ENCODE measurements at places on chromosomes 7 and 10. TPM values are rescaled to one million over a fixed set of nuclear protein-coding genes. Genes with fewer than 3 reads are reported as not detected.

DNA sequence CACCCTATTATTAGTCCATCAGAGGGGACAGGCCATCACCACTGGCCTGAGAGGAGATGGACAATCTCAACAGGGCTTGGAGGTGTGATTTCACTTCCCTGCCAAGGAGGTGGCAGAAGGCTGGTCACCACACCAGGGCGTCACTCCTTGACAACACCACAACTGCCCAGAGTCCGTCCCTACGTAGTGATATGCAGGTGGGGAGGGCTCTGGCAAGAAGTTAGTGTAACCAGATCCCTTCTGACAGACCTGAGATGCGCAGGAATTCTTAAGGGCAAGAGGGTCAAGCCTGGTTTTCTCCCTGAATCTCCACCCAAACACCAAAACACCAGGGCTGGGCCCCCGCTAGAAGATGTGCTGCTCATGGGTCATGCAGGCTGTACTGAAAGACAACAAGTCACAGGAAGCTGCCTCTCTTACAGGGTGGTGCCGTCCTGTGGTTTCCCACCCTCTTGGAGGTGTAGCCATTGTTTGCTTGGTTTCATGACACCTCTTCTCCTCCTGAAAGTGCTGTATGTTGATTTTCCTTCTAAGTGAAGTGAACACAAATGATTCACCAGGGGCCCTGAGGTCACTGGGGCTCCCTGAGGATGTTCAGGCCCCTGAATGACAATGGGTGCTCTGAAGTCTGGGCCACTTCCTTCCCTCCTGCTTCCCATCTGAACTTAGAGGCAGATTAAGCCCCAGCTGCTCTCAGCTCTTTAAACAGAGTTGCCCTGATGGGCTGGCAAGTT is 27.1 kb downstream of the ATXN7L1 start:
- H3K4me3 ChIP-seq = no peak overlapping the region
- no peaks in the 10 kb centered on the region for H3K27me3 ChIP-seq

- no peaks in the 10 kb centered on the region for H3K36me3 ChIP-seq
- H3K4me1 ChIP-seq = peaks cover 49% of the 10 kb centered on the region
- H3K27ac ChIP-seq = no peak overlapping the region
- H3K4me3 ChIP-seq = peak overlapping the region; percentile 55
- peaks cover 40% of the 10 kb centered on the region for H3K27me3 ChIP-seq
- DNase-seq = peak; percentile 72
These were observed 627 bp downstream of the DUSP5 start for GRCh38 chr10:110498087-110498981.

The AHCYL2 gene
- polyA plus RNA-seq = 11.9 TPM

GRCh38 chr10:76299501-76299900 is 868.1 kb downstream of the LRMDA start:
- H3K4me3 ChIP-seq = no peak overlapping the region
- no peak for DNase-seq
- H3K4me1 ChIP-seq = peaks cover 12% of the 10 kb centered on the region

DNA sequence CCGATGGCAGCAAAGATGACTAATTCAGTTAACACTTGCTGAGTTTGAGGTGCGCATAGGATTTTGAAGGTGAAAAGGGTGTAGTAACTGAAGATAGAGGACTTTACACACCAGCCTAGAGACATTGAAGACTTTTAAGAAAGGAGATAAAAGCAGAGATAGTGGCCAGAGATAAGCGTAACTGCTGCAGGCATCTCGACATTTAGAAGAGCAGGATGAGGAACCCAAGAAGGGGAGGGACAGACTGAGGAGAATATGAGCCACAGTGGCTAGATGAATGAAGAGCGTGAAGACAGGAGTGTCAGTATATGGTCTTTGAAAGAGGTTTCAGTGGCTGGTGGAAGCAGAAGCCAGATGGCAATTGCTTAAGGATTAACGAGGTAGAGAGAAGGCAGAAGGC is 71.6 kb downstream of the CELF2 start:
- H3K27ac ChIP-seq = no peak overlapping the region
- peaks cover 2% of the 10 kb centered on the region for H3K36me3 ChIP-seq
- H3K27me3 ChIP-seq = no peaks in the 10 kb centered on the region
- no peak overlapping the region for H3K4me3 ChIP-seq
- DNase-seq = no peak
- H3K4me1 ChIP-seq = peaks cover 5% of the 10 kb centered on the region

Measured in muscle of leg (tissue), 16 donors.